Stimulated activated CD4-positive, alpha-beta T cell treated with anti-CD3 and anti-CD28 coated beads, Interleukin-1b, Interleukin-23, amount 100 ng/mL, for 1 hour (primary cell): ENCODE measurements at places on chromosomes 6 and 20.
A peak's percentile ranks its signal among the peaks of the same experiment; 100 is the strongest.

- no peak for DNase-seq
Measured at GRCh38 chr6:15955484-15955883, 173.4 kb upstream of the MYLIP start.

DNA sequence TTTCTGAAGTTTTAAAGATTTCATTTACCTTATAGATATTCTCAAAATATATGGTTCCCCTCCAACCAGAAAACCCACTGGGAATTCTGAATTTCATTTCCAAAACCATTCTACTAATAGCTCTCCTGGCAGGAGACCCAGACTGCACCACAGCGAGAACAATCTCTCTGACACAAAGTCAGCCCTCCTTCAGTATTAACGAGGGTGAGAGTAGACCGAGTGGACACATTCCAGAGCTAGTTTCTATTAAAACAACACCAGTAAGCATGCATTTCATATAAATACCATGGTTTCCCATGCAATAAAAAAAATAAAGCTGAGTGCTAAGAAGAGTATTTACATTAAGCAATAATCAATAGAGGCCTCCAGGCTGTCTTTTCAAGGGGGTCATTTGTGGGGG, 899.6 kb upstream of the SLC35B3 start:
- no peak for DNase-seq

DNA sequence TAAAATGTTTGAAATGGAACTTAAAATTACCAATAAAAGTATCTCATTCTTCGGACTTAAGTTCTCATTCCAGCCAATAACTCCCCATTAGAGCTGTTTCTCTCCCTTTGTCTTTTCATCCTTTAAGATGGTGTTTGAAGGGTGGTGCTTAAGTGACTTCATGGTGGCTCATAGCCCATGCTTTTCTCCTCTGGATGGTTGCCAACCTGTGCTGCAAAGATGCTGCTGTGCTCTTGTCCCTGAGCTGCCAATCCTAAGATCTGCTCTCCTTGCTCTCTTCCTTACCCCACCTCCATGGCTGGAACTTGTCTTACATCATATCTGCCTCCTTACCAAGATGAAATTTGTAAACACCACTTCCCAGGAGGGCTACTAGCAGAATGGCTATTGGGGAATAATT, 31.6 kb upstream of the PNRC1 start:
- no peak for DNase-seq

- DNase-seq = no peak
Measured at GRCh38 chr6:6890400-6890858, 217.3 kb upstream of the RREB1 start.

DNA sequence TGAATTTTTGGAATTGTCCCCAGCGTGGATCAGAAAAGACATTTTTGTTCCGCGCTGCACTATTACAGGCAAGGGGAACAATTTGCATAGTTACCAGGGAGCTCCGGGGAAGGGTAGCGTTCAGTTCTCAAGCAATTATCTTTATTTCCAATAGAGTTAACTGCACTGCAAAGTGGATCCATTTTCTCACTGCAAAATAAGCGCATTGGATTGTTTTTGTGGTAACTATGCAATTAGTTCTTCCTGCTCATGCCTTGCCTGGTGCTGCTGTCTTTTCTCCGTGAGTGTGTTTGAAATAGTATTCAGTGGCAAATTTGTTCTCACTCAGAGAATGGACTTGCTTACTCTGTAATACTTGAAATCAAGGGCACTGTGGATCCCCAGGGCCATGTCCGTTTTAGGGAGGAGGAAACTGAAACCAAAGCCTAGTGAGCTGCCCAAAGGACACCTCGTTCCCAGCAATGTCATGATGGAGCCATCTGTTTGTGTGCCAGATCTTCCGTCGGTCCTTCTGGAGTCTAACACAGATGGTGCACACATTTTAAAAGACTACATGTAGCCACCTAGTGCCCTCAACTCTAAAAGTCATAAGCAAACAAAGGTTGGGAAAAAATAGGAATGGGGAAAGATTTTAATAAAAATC, 7.4 kb upstream of the PCK1 start:
- no peak for DNase-seq

DNA sequence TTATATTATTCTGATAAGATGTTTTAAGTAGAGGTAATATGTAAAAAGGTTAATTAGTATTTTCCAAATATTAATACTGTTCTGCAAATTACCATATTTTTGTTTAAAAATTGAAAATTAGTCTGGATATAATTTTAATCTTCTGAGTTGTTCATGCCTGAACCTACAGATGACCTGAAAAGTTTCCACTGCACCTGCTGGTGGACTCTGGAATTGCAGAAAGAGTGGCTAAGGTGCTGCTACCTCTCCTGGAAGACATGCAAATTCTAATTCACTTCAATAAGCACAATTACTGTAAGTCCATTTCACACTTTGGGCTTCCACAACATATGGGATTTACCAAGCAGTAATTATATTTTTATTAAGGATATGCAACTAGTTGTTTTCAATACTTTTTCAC, 77.7 kb upstream of the OLIG3 start:
- DNase-seq = peak; percentile 39

- DNase-seq = no peak
Measured at GRCh38 chr6:118808793-118809638, 84.9 kb upstream of the ASF1A start.

DNA sequence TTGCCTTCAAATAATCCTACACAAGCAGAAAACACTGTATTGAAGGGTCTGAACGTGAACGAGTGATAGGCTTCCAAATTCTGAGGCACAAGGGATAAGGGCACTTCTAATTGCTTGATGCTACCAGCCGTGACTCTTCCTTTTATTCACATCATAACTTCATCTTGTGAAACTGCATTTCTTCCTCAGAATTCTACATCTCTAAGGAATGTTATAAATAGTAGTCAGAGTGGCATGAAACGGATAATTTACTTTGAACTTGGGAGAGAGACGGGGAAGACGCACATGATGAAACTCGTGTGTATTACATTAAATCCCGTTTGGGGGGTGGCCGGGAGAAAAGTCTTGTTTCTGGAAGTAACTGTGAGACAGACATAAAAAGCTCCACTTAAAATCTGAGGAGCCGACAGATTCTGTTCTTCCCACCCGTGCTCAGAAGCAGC, 754 bp downstream of the HDDC2 start:
- no peak for DNase-seq

GRCh38 chr6:151901009-151901411, 93.5 kb downstream of the ESR1 start:
- no peak for DNase-seq

DNA sequence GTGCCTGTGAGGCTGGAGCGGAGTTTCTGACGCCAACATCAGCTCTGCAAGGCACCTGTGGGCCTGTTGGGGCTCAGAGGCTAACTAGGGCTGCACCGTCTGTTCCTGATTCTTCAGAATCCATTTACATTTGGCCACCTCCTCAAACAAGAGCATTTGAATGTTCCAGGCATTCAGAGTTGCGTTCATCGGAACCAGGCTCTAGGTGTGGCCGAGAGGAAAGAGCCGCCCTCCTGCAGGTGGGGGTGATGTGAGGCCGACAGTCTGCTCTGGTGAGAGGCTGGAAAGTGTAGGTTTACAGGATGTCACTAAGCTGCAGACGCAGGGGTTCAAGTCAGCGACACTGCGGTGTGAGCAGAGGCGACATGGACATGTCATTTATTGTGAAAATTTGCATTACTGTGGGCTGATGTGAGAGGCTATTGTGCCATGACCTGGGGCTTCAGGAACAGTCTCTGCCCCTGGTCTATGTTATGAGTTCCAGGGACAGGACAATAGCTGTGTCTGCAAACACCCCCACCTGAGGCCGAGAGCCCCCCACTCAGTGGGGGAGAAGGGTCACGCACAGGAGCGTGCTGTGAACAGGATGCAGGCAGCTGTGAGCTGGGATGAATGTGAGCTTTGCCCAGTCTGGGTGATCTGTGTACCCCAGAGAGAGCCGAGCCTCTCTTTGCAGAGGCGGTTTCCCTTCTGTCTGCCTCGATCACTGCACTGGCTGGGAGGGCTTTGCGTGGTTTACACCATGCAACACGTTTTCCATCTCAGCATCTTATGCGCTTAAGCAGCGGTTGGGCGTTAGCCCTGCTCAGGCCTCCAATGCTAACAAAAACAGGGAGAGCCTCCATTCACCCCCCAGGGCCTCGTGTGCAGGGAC, 21.1 kb downstream of the SLCO4A1 start:
- DNase-seq = no peak

- DNase-seq = no peak
Measured at GRCh38 chr6:141050471-141050870, 1082.3 kb upstream of the GJE1 start.
